A549 (cell line): ENCODE measurements at places on chromosomes 2 and 18.

DNA sequence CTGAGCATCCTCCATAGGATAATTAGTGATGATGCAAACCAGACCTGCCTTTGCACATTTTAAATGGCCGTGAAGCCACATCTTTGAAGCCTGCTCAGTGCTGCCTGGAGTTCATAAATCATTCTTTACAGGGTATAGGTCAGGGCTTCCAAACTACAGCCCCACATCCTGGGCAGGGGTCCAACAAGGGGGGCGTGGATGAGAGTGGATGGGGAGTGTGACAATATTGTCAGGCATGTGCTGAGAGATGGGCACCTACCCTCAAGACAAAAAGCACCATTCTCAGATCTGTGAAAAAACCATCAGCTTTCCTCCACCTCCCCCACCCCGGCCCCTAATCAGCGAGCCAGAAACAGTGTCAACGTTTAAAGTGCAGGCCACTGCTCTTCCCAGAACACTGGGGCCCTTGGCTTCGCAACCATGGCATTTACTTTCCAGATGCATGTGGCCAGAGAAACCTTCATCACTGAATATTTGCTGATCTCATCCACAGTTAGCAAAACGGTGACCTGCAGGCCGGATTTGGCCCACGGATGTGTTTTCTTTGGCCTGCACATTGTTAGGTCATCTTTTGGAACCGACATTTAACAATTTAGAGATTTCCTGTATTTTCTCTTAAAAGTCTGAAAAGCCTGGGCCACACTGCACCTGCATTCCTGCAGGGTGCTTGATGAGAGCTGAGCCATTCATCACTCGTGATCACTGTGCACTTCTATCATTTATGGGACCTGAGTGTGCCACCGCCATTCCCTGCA, 130.7 kb downstream of the ANKRD44 start:
- DNase-seq = peak; percentile 11

GRCh38 chr2:52794581-52794980, 973.0 kb upstream of the CHAC2 start:
- no peak for DNase-seq

GRCh38 chr18:50358844-50359243, 16.0 kb upstream of the SKA1 start:
- no peak for DNase-seq

DNA sequence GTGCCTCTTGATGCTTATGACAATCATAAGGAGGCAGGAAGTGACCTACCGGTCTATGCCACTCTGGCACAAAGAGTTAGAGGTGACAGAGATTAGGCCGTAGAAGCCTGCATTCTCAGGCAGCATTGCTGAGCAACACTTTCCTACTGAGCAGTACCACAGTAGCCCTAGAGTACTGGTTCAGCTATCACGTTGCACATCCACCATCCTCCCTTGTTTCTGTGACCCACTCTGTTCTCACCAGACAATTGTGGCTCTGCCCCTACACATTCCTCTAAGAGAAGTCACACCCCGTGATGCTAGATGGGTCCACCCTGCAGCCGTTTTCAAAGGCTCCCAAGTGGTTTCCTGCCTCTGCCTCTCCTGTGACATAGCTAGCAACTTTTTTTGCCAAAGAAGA, 22.6 kb upstream of the SUCLG1 start:
- DNase-seq = no peak

DNA sequence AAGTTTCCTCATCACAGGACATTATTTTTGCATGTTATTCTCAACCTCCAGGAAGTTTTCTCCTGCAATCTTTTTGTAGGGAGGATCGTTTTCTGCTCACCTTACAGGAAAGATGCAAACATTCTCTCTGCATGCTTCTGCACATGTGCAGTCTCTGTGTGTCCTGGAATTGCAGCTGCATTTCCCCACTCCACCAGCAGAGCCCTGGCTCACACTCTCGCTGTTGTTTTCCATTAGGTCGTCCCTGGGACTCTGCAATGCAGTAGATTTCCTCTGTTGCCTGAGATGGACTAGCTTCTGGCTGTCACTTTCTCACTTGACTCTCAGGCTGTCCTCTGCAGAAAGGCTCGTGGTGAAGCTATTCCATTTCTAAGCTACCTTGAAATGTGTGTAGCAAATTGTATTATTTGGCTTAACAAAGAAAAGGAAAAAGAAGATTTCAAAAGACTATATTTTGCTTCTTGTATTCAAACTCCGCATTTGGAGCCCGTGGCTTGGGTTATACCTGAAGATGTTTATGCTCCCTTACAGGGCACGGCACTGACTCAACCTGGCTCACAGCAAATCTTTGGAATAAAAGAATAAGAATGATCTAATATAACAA, 346.7 kb downstream of the RAD51AP2 start:
- DNase-seq = no peak

GRCh38 chr2:85355073-85355410, 473 bp downstream of the ELMOD3 start:
- no peak for DNase-seq

DNA sequence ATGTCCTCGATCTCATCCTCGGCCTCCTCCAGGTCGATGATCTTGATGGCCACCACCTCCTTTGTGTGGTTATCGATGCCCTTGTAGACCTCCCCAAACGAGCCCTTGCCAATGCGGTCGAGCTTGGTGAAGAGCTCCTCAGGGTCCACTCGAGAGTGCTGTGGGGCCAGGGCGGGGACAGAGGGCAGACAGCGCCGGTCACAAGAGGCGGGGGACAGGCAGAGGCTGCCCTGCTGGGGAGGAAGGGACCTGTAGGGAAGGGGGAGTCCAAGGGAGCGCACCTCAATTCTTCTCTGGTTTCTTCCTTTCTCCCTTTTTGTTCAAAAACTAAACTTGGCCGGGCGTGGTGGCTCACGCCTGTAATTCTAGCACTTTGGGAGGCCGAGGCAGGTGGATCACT, 6.8 kb downstream of the STK25 start:
- no peak for DNase-seq

- no peak for DNase-seq
These were observed 126.2 kb upstream of the VRK2 start for GRCh38 chr2:57920342-57920939.

DNA sequence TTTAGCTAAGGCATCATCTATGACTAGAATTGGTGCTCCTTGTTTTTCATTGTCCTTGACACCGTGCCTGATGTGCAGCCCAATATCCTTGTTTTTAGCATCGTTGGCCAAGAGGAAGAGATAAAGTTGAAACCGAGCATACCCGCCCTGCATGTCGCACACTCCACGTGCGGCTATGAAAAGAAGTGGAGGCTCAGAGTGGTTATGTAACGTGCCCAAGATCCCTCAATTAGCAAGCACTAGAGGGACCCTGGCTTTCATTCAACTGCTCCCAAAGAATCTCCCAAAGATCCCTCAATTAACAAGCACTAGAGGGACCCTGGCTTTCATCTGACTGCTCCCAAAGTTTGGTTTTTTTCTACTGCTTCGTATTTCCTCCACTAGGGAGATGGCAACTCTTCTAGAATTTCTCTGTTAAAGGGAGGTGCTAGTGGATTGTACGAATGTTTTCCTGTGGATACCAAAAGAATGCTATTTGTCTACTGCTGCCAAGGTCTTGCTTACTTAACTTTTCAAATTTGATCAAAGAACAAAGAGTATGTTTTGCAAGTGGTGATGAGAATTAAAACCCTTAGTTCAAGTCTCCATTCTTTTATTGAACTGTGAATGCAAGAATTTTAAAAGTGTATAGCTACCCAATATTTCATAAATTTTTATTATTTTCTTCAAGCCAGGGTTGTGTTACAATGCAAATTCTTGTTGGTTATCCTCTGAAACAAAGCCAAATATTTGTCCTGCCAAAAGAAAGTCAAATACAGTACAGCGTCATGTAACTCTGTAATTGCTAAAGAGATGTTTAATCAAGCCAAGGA, 92.1 kb downstream of the AOX1 start:
- DNase-seq = peak; percentile 37

- no peak for DNase-seq
These were observed 27.5 kb upstream of the PGAP1 start for GRCh38 chr2:196954001-196954400.

GRCh38 chr2:96661324-96661723, 18.8 kb downstream of the FER1L5 start:
- no peak for DNase-seq
